ENCODE measurements at places on chromosomes 5 and 9.

DNA sequence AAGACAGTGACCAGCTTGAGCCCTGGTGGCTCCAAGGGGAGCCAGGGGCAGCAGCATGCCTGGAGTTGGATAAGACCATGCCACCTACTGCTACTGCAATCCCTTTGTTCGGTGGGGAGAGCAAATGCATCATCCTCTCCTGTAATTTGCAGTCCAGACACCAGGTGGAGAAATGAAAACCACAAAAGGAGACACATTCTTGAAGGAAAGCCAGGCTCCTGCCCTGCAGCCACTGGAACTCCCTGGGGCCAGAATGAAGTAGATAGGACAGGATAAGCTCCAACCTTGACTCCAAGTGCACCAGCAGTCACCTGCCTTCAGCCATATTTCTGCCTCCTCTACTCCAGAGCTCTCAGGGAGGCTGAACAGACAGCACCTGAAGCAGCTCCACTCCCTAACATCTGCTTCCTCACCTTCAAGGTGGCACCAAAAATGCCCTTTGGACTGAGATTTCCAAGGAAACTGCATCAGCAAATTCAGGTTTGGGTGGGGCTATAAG lies 65.1 kb upstream of the IQGAP2 start:
- no peak overlapping the region for H3K4me3 ChIP-seq
- no peak overlapping the region for H3K27ac ChIP-seq
- no peaks in the 10 kb centered on the region for H3K36me3 ChIP-seq
- peak; percentile 63 for DNase-seq
- H3K4me1 ChIP-seq = peaks cover 4% of the 10 kb centered on the region

GRCh38 chr9:76358628-76359280 lies 35.5 kb downstream of the RFK start:
- no peaks in the 10 kb centered on the region for H3K36me3 ChIP-seq
- DNase-seq = no peak
- no peaks in the 10 kb centered on the region for H3K4me1 ChIP-seq
- no peak overlapping the region for H3K4me3 ChIP-seq

- no peak overlapping the region for H3K4me3 ChIP-seq
- H3K27ac ChIP-seq = no peak overlapping the region
- DNase-seq = no peak
- H3K27me3 ChIP-seq = no peaks in the 10 kb centered on the region
Observed at GRCh38 chr9:138095813-138096518, 218.4 kb downstream of the CACNA1B start.

- no peak overlapping the region for H3K27ac ChIP-seq
- H3K4me3 ChIP-seq = no peak overlapping the region
- no peak for DNase-seq
- H3K4me1 ChIP-seq = no peaks in the 10 kb centered on the region
- no peaks in the 10 kb centered on the region for H3K27me3 ChIP-seq
- no peaks in the 10 kb centered on the region for H3K36me3 ChIP-seq
Observed at GRCh38 chr9:74735761-74736160, 152.0 kb downstream of the TRPM6 start.

DNA sequence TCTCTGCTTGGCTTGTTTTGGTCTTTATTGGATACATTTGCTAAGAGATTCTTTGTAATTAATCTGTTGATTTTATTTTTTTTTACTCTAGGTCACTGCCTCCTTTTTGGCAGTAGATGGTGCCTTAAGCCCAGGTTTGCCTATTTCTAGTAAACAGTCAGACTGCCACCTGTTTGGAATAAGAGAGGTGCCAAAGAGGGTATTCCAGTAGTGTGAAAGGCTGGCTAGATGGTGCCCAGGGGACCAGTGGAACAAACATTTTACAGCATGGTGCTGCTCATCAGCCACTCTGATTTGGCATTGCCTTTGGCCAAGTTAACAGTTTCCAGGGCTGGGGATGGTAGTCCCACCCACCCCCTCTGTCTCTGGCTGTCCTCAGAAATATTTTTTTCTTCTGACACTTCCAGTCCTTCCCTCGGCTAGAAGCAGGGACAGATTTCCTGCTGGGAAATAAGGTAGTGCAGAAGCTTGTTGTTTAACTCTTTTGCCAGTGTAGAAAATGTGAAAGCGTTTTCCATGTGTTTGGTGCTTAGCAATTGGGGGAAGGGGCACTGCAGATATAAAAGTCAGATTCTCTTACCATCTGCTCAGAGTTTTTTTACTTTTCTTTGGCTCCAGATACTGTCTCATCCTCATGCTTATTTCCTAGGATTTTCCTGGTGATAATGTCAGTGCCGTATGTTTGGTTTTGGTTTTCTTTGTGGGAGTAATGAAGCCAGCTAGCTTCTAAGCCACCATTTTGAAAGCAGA lies 36.6 kb upstream of the FBXL7 start:
- no peak overlapping the region for H3K4me3 ChIP-seq
- no peaks in the 10 kb centered on the region for H3K36me3 ChIP-seq
- DNase-seq = no peak
- no peaks in the 10 kb centered on the region for H3K27me3 ChIP-seq
- H3K27ac ChIP-seq = no peak overlapping the region

DNA sequence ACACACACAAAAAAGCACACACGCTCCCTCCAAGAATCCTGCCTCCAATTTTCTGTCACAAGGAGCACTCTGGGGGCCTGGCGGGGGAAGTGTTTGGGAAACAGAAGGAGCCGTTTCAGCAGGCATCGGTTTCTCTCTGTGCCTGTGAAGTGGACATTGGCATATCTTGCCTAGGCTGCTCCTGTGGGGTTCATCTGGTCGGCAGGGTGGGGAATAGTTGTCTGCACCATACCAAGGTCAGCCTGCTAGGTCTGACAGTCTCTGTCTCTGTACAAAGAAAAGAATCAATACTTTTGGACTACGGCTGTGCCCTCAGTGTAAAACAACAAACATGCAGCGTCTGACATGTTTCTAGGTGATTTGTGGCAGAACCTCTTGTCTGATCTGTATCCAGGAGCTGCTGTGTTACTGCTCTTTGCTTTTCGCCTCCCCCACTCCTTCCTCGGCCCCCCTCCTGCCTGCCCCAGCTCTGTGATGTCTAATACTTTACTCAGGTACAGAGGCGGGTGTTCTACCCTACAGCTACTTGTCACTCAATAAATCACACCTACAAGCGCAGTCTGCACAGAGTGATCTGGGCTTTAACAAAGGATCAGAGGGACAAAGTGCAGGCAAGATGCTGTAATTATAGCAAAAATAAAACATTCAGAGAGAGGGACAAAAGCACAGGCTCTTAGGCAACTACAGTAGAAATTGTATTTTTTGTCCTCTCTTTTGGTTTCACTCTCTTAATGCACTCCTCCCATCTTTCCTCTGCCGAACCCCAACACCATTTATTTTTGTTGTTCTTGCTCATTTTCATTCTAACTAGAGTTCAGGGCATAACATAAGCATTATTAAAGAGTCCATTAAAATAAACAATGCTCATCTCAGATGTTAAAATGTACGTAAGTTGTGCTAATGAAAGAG lies 216.7 kb downstream of the BNC2 start:
- DNase-seq = no peak
- no peak overlapping the region for H3K27ac ChIP-seq
- no peak overlapping the region for H3K4me3 ChIP-seq
- H3K4me1 ChIP-seq = no peaks in the 10 kb centered on the region

DNA sequence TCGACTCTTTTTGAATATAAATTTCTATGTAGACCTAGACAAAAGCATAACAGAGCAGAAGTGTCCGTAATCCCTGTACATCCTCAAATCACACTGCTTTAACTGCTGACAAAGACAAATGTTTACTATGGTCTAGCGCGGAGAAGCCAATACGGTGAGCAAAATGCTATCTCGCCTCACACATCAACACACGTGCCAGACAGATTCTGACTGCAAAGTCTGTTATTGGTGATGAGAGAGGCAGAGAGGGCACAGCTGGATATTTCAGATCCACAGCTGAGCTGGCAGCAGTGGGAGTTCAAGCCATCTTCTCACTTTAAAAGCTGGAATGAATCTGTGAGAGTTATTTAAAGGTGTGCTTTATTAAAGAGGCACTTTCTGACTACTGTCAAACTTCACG lies 124.3 kb downstream of the ARL15 start:
- no peak for DNase-seq
- no peak overlapping the region for H3K27ac ChIP-seq
- H3K36me3 ChIP-seq = no peaks in the 10 kb centered on the region

GRCh38 chr5:102991802-102992201 lies 128.1 kb downstream of the GIN1 start:
- no peaks in the 10 kb centered on the region for H3K27me3 ChIP-seq
- no peaks in the 10 kb centered on the region for H3K36me3 ChIP-seq
- DNase-seq = no peak
- no peaks in the 10 kb centered on the region for H3K4me1 ChIP-seq
- no peak overlapping the region for H3K27ac ChIP-seq
- no peak overlapping the region for H3K4me3 ChIP-seq

- H3K4me3 ChIP-seq = no peak overlapping the region
- peaks cover 2% of the 10 kb centered on the region for H3K36me3 ChIP-seq
- DNase-seq = peak; percentile 52
- H3K27ac ChIP-seq = no peak overlapping the region
- no peaks in the 10 kb centered on the region for H3K27me3 ChIP-seq
Observed at GRCh38 chr5:151047814-151048425, 27.5 kb downstream of the GPX3 start.

DNA sequence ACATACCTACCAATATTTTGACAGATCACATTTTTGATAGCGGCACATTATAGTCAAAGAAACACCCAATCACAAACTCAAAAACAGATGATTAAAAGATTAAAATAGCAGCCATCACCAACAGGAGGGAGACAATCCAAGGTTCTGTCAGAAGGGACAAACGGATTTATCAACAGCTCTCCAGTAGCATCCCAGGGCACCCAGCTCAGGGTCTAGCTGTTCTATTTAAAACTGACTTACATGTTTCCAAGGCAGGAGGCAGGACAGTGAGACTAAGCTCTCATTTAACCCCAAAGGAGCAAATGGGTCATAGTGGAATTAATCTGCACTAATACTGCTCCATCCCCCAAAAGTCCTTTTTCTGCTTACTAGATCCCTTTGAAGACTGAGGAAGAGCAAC lies 3.2 kb downstream of the AGTPBP1 start:
- peaks cover 9% of the 10 kb centered on the region for H3K4me1 ChIP-seq
- no peak for DNase-seq
- no peaks in the 10 kb centered on the region for H3K36me3 ChIP-seq
- H3K27ac ChIP-seq = no peak overlapping the region
- H3K4me3 ChIP-seq = no peak overlapping the region

GRCh38 chr9:110807956-110808598 lies 139.5 kb downstream of the MUSK start:
- H3K27ac ChIP-seq = no peak overlapping the region
- H3K4me3 ChIP-seq = no peak overlapping the region
- no peaks in the 10 kb centered on the region for H3K36me3 ChIP-seq
- no peaks in the 10 kb centered on the region for H3K4me1 ChIP-seq
- DNase-seq = no peak
- H3K27me3 ChIP-seq = no peaks in the 10 kb centered on the region

DNA sequence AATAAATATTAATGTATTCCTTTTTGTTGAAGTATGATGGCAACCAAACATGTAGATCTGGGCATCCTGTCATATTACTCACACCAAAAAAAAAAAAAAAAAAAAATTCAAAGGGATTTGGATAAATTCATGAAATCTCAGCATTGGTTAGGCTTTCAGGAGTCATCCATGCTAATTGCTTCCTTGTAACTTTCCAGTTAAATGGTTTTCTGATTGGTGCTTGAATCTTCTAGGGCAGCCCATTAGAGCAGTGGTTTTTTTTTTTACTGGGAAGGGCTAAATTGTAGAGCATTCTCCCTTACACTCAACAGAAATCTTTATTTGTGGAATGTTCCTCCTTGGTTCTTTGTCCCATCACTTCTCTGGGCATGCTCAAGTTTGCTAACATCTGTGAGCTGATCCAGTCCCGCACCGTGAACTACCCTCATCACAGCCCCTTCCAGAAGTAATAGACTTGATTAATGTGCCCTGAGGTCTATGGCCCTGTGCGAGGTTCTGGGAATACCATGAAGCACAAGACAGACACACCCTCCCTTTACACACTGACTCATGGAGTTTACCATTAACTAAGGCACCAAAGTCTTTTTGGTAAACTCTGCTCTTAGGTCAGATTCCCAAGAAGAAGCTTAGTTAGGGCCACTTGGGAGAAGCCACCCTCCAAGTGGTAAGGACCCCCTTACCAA lies 56.0 kb downstream of the RGS3 start:
- H3K4me3 ChIP-seq = no peak overlapping the region
- no peak overlapping the region for H3K27ac ChIP-seq
- no peaks in the 10 kb centered on the region for H3K36me3 ChIP-seq
- H3K27me3 ChIP-seq = no peaks in the 10 kb centered on the region

DNA sequence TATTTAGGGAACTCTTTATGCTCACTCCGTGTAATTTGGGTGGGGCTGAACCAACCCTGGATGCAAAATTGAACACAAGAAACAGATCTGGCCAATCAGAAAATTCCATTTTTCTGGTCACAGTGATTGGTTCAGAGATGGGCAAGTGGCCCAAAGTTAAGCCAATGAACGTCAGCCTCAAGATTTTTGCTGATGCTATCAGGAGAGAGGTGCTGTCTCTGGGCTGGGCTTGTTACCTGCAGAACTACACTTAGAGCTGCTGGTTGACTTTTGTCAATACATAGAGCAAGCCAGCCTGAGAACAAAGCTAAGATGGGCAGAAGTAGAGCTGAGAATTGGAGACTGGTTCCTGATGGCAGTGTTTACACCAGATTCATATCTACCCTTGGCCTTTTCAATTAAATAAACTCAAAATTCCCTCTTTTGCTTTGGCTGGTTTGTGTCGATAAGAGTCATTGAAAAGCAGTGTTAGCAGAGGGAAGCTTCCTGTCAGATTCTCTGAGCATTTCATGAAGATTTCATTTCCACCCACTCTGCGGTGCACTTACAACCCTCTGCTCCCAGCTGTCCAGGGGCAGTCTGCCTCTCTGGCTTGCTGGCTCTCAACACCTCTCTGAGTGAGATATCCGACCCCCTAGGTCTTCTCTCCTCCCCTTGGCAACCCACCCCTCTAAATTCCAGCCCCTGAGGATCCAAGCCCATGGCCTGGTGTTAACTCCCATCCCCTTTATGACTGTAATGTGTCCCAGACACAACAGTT lies 64.5 kb upstream of the PPARGC1B start:
- no peak for DNase-seq
- H3K4me3 ChIP-seq = no peak overlapping the region
- no peak overlapping the region for H3K27ac ChIP-seq
- no peaks in the 10 kb centered on the region for H3K4me1 ChIP-seq

DNA sequence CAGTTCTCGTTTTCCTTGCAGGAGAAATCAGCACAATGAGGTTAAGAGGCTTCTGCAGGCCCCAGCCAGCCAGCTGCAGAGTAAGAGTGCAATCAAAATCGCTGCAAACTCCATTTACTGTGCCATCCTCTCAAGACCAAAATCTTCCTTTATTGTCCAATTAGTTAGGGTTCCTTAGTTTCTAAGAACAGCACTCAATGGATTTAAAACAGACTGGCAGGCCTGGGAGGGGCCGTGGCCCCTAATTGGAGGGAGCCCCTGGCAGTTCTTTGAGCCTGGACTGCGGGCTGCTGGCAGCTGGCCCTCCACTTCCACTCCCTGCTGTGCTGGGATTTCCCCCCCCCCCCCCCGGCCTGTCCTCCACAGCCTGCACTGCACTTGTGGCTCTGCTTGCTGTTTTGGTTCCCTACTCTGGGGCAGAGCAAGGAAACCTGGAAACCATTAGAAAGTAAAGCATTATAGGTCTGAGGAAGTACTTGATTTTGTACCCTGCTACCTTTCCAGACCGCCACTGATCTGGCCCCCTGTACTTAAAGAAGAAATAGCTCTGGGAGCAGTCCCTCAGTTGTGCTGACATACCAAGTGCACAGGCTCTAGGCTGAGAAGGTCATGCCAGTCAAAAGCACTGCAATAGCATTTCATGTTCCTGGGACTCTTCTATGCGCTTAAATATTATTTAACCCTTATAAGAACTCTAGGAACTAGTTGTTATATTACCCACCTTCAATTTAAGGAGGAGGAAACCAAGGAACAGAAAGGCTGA lies 129.0 kb downstream of the APBA1 start:
- H3K27me3 ChIP-seq = no peaks in the 10 kb centered on the region
- H3K36me3 ChIP-seq = no peaks in the 10 kb centered on the region
- DNase-seq = no peak
- H3K4me3 ChIP-seq = no peak overlapping the region
- H3K27ac ChIP-seq = no peak overlapping the region
